NCI-H2081 (cell line): ENCODE measurements at places on chromosomes 3 and 15.

DNA sequence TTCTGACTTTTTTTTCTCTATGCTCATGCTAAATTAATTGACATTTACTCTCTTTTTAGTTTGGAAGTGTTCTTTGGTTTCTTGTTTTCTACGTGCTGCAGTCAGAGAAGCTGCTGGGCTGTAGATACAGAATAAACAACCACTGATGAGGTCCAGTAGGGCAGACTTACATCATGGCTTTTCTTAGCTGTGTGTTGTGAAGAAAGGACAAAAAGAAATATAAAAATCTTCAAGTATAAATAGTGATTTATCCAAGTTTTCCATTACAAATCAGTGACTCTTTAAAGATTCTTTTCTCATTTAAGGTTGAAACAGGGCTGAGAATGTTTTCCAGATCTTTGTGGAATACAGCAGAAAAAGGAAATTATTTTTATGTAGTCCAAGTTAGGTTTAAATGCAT is 122.2 kb downstream of the CMSS1 start:
- no peak for DNase-seq

DNA sequence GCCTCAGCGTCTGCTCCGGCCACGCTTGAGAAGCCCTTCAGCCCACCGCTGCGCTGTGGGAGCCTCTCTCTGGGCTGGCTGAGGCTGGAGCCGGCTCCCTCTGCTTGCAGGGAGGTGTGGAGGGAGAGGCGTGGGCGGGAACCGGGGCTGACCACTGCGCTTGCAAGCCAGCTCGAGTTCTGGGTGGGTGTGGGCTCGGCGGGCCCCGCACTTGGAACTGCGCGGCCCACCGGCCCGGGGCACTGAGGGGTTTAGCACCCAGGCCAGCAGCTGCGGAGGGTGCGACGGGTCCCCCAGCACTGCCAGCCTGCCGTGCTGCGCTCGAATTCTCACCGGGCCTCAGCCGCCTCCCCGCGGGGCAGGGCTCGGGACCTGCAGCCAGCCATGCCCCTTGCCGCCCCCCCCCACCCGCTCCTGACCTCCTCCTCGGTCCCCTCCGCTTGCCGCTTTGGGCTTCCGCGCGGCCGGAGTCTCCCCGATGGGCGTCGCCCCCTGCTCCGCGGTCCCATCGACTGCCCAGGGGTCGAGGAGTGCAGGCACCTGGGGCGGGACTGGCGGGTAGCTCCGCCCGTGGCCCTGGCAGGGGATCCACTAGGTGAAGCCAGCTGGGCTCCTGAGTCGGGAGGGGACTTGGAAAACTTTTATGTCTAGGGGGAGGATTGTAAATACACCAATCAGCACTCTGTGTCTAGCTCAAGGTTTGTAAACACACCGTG is 106.7 kb downstream of the RAP2B start:
- DNase-seq, result no peak

DNA sequence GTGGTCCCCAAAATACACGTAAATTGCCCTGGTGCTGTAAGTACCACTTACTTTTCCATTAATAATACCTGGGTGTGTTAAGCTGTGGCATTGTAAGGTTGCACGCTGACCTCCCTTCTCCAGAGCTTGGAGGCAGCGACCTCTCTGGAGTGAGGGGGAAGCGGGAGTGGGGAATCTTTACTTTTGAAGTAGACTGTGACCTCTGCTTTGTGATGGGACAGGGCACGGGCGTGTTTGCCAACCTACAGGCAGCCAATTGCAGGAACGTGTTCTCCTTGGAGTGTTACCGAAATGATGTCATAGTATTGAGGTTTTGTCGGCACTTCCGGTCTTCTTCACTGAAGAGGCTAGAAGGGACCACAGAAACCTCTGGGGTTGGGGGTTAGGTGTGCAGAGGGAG is 227.3 kb upstream of the C2CD4B start:
- DNase-seq, result no peak

DNA sequence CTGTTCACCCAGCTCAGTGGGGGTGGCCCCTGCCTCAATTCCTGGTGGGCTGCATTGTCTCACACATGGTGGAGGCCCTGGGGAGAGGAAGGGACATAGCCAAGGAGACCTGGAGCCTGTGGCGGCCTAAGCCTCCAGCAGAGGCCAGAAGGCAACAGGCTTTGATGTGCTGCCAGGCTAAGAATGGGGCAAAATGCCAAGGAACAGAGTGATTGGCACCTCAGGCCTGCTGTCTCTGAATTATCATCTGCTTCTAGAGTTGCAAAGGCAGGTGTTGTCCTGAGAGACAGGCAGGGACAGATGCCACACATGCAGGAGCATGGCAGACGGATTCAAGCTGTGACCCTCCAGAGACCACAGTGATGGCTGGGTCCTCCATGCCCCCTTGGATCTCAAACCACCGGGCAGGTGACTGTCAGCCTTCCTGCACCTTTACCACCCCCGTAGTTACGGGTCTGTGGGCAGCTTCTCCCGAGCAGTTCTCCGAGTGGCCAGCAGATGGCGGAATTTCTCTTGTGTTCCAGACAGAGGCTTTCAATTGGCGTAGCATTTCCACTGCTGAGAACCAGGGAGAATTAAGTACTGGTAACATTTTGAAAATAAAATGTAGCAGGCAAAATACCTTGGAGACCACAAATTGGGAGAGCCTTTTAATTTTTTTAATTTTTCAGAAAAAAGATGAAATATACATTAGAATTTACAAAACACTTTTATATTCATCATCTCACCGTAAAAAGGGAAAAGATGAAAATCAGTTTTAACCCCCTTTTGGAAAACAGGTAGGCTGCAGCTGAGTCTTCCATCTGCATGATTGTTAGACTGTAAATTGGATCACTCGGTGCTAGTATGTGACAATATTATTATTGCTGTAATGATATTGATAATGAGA is 525.5 kb upstream of the CFAP20DC start:
- peak; percentile 89 for DNase-seq

DNA sequence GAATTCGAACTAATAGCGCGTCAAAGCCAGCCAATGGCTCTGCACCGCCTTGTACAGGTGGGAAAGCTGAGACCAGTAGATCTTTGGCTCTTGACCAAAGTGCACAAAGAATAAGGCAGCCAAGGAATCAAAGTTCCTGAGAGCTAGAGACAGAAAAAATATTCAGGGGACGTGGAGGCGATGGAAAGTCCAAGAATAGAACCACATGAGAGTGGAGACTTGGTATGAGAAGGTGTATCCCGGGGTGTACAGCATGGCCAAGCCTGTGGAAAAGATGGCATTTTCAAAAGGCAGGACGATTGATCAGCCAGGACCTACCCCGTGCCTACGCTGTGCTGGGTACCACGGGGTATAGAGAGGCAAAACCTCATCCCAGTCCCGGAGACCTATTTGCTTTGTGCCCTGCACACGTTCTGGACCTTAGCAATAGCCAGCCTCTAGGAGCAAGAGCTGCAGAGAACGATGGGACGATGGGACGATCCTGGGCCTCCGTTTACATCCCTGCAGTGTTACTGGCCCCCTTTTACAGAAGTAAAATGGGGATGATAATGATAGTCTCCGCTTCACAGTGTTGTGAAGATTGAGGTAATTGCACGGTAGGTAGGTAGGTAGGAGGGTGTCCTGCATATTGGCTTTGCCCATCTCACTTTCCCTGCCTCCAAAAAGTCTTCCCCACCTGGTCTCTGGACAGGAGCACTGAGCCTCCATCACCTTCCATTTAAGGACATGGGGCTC is 583 bp upstream of the RBSN start:
- DNase-seq, result no peak

GRCh38 chr15:33503681-33504080 is 192.9 kb downstream of the RYR3 start:
- DNase-seq, result no peak

DNA sequence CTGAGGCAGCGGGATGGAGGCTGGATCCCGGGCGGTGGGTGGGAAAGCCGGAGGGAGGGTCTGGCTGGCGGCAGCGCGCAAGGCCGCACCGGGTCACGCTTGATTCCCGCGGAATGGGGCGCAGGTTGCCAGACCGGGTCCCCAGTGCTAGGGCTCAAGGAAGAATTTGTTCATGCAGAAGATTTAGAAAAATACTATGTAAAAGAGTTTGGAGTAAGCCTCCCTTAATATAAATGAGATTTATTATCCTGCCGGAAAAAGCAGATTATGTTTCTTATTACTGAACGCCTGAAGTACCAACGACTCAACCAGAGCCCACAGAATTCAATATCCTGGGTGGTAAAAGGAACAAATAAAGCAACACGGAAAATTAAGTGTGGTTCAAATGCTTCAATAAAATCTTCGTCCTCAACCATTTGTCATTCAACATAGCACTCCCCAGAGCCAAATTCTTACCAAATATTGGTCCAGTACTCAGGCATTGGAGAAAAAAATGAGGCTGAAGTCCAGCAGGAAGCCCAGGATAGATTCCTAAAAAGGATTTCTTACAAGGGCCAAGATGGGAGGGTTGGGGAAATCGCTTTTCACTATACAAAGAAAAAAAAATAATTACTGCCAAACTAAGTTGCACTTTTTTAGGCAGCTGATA is 1.2 kb upstream of the ZBTB20 start:
- DNase-seq, result no peak

GRCh38 chr3:134652886-134653630 is 2.2 kb upstream of the KY start:
- DNase-seq, result no peak

DNA sequence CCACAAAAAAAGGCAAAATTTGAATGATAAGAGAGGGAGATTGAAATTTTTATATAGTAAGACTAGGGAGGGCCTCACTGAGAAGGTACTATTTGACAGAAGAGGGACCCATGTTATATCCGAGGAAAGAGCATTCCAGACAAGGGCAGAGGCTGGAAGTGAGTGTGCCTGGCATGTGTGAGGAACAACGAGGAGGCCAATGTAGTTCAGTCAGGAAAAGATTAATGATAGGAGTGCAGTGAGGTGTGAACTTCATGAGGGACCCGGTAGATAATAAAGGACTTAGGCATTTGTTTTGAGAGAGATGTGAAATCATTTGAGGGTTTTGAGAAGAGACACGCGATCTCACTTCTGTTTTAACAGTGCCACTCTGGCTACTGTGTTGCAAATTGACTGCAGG is 36.3 kb downstream of the ASTE1 start:
- no peak for DNase-seq

DNA sequence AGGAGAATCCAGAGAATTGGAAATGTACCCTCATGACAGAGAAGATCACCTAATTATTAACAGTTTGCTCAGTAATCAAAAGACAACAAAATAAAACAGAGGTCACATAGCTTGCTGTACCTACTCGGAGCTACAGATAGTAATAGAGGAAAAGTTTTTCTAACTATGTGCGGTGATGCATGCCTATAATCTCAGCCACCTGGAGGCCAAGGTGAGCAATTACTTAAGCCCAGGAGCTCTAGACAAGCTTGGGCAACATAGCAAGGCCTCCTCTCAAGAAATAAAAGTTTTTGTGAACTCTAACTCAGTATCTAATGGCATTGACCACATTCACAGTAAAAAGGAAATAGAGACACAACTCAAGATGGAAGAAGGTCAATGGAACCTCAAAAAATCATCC is 243.6 kb downstream of the ATP8B4 start:
- no peak for DNase-seq

GRCh38 chr15:100682468-100682867 is 80.1 kb downstream of the ASB7 start:
- no peak for DNase-seq

GRCh38 chr15:95175914-95176658 is 944.7 kb downstream of the MCTP2 start:
- DNase-seq, result no peak

DNA sequence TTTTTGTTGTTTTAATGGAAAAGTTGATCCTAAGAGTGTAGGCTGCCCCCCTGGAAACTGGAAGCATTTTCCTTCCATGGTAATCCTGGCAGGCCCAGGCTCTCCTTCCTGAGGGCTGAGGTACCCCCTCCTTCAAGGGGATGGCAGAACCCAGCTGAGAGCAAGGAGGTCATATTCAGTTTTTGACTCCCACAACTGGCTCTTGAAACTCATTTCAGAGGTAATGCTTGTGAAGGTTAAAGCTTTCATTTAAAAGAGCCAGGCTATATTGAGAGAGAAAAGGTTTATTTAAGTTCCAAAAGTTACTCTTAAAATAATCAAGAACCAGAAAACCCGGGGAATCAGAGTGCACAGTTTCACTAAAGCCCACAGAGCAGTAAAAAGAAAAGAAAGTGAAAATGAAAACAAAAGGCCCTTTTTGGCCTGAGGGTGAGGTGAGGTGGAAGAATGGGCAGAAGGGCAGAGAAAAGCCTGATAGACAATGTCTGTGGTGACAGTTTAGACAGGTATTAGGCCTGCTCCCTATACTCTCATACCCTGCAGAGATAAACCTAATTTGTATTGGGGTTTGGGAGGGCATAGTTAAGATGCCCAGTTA is 47.0 kb upstream of the RBP1 start:
- DNase-seq, result no peak

- no peak for DNase-seq
Measured at GRCh38 chr15:48244921-48245320, 38.8 kb downstream of the SLC12A1 start.

DNA sequence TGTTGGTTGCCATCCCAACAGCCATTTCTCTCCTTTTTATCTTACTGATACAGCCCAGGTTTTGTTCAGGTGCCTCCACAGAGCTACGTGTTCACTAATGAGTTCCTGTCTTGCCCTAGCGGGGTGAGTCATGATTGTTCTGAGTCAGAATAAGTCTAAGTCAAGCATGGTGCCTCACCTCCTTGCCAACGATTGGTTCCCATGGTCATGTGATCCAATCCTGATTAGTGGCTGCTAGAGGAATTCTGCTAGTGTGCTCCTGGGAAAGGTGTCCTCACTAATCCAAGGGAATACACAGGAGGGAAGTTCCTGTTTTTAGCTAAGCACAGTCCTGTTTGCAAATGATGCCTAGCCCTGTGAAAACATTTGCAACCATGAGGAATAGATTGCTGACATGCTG is 99.8 kb downstream of the NSUN3 start:
- DNase-seq, result no peak

- DNase-seq, result no peak
Measured at GRCh38 chr3:53222183-53222901, 33.5 kb downstream of the TKT start.

- no peak for DNase-seq
Measured at GRCh38 chr3:50359760-50360110, 414 bp upstream of the TMEM115 start.

DNA sequence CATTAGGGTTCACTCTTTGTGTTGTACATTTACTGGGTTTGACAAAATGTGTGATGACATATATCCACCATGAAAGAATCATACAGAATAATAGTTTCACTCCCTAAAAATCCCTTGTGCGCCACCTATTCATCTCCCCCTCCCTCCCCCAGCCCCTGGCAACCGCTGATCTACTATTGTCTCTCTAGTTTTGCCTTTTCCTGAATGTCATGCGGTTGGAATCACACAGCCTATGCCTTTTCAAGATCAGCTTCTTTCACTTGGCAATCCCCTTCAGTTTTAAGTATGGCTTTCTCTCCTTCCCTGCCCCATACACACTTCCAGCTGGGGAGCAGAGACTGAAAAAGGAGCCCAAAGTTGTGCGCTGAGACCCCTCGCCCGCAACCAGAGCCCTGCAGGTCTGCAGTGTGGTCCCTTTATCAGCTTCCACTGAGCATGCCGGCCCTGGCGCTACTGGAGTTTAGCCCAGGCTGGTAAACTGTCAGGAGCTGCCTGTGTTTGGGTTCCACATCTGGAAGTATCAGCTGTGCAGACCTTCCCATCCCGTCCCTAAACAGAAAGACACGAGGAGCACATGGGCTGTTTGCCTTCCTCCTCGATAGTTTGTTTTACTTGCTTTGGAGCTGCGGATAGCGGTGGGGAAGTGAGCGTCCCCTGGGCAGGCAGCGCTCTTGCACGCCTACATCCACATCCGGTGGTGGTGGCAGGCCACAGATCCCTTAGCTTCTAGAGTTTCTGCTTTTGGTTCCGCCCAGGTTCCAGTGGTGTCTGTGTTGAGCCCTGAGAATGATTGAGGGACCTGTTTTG is 12.3 kb downstream of the BOC start:
- no peak for DNase-seq

- DNase-seq, result no peak
Measured at GRCh38 chr3:42600958-42601675, 631 bp downstream of the NKTR start.
